D721Med (cell line): ENCODE measurements at places on chromosomes 4 and X.

DNA sequence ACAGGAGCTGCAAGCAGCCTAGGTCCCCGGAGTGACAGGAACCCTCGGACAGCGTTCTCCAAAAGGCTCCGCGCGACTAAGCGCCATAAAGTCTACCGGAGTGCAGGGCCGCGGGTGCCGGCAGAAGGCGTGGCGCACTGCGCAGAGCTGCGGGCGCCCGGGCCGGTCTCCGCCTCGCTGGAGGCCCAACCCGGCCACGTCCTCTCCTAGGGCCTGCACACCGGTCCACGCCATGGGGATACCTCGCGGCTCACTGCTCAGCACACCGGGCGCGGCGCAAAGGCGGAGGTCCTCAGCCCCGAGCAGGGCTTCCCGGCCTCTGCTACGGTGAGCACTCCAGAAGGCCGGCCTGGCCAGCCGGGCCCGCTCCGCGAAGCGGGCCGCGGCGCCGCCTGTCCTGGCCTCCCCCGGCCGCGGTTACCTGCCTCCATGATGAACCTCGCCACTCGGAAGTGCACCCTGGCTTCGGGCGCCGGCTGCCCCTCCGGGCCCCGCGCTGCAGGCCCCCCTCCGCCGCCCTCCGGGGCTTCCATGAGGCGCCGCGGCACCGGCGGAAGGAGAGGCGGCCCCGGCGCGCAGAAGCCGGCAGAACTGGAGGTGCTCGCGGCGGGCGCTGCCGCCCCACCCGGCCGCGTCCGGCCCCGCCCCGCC lies at the start of gene CCNQ:
TSS of gene CCNQ (minus strand) at position 599 of the 651 bp plus-strand sequence. CDS start at position 533, 66 bp downstream.
- DNase-seq, result no peak

DNA sequence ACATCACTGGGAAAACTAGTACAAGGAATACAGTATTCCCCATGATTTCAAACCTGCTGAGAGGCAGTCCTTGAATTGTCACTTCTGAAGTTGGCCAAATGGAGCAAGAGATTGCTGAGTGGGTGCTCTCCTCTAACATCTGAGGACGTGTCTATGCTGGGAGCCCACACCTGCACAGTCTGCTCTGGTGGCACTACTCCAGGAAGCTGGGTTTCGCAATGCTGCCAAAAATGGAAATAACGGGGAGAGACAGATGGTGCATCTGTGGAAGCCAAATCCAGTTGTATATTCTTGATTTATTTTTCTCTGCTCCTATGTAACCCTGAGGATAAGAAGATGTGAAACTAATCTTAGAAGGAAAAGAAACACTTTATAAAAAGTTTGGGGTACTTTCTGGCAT lies 240.1 kb upstream of the CTSO start:
- no peak for DNase-seq

DNA sequence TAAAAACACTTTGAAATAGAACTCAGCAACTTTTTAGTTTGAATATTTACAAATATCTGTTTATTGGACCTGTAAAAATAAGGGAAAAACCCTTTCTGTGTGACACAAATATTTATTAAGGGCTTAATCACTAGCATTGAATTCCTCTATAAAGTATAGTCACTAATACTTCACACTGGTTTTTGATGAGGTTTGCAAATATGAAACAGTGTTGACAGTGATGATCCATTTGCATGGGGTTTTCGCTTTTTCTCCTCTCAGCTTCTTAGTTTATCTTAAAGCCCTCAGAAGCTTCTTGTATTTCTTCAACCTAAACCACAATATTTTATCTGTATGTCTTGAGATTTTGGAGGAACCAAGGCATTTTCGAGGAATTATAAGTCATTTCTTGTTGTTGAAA lies 96.6 kb upstream of the TEX13A start:
- DNase-seq, result no peak

- DNase-seq, result no peak
Measured at GRCh38 chr4:120293341-120293740, 226.7 kb upstream of the MAD2L1 start.

GRCh38 chr4:100517864-100518341 lies at the start of gene EMCN:
TSS of gene EMCN (minus strand) at chr4:100518022. CDS start at chr4:100517914, 108 bp downstream.
- no peak for DNase-seq

DNA sequence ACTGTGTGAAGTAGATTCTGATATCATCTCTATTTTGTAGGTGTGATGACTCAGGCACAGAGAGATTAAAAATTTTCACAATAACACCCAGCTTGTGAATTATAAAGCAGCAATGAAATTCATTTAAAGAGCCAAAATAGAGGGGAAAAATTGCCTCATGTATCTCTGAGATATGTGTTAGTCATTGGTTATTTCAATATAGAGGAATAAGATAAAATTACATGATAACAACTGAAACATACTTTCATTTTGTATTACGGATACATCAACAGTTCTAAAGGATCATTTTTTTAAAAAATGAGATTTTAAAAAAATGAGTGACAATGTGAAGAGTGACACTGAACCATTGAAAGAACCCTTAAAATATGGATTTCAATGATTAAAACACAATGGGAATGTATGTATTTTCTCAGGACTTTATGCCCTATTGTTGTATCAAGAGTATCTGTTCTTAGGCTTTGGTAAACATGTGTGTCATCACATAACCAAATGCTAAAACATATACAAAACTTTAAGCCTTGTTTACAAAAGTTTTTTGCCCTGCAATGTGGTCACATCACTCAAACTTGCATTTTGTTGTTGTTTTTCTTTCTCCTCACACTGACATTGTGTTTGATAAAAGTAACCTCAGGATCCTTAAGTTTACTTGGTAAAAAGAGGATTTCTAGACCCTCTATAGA lies 221.3 kb downstream of the ANTXR2 start:
- no peak for DNase-seq

DNA sequence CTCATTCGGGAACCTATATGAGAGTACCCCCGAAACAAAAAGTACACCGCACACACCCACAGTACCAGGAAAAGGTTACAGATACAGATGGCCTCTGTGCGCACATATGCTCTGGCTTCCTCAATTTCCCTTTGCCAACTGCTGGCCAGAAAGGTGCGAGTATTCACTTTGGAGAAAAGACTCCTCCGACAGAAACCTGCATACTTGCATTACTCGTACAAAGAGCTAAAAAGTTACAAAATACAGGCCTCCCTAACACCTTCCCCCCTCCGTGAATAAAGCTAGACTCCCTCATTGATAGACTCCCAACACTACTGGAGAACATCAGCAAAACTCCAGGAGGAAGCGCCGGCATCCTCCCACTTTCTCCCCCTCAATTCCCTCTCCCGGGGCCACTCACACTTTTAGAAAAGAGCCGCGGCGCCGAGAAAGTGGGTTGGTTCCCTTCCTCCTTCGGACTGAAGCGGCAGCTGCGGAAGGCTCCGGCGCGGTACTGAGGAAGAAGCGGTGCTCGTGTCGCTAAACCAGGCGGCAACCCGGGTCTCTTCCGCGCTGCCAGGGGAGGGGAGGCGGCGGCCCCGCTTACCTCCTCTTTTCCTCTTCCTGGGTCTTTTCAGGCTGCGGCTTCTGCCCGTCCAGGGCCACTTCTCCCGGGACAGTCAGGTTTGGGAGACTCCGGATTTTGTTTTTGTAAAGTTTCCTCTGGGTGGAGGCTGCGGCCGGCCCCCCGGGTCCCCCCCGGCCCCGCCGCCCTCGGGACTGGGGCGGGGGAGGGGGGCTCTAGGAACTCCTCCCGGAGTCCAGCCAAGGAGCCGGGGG lies 1.1 kb downstream of the FBXW7 start:
- DNase-seq, result no peak

- DNase-seq, result no peak
Measured at GRCh38 chr4:6239486-6239885, 30.2 kb upstream of the WFS1 start.

DNA sequence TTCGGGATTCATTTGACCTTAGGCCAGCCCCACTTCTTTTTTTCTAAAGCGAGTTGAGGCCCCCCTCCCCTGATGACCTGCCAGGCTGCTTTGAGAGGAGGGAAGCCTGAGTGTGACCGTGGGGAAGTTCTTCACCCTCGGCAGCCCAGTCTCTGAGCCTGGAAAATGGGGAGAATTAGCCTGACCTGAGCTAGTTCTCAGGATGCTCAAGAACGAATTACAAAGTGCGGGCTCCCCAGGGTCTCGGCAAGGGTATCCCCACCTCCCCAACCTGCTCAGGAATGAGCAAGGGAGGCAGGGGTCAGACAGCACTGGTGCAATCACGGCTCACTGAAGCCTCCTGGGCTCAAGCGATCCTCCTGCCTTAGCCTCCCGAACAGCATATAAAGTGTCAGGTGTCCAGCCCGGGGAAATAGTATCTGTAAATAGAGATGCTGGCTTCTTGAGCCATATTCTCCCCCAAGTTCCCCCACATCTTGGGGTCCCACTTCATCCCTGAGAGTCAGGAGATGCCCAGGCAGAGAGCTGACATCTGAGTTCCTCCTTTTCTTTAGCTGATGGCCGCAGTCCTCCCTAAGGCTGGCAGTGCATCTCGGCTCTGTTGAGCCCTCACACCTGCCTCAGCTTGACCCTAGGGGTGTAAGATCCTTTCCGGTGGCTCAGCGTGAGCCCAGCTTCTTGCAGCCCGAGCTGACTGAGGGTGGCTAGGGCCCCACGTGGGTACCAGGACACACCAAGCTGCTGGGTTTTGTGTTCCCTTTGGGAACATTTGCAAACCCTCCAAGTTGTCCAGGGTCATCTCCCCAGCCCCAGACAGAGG lies 1.6 kb downstream of the DUSP9 start:
- DNase-seq, result no peak

DNA sequence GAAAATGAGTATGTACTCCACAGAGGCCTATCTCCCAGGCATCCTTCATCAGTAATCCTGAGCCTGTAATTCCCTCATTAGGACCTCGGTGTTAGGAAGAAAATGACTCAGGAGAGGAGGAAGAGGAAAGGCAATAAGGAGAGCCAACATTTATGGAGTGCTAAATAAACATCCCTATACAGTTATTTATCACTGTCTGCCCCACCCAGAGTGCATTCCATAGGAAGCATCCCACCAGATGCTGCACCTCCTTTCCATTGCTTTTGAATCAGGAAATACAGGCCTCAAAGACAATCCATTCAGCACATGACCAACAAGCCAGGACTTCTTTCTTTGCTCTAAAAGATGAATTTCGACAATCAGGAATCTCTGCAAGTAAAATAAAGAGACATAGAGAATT lies 47.6 kb downstream of the USP38 start:
- no peak for DNase-seq

DNA sequence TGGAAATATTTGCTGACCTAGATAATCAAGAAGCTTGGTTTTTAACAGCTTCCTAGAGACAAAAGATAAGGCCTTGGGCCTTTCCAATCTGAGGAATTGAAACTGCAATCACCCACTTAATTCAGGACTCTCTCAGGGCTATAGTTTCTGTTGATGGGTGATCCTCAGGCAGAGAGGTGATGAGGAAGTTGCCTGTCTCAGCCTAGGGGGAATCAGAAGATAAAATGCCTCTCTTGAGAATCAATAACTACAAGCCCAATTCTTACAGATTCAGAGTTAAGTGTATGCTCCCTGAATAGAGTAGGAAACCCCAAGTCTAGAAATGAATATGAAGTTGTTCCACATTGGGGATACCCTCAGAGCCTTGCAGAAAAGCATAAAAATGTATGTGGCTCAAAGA lies 45.5 kb downstream of the NFKB1 start:
- no peak for DNase-seq

GRCh38 chr4:54226404-54227255 lies 2.5 kb upstream of the PDGFRA start:
- no peak for DNase-seq

DNA sequence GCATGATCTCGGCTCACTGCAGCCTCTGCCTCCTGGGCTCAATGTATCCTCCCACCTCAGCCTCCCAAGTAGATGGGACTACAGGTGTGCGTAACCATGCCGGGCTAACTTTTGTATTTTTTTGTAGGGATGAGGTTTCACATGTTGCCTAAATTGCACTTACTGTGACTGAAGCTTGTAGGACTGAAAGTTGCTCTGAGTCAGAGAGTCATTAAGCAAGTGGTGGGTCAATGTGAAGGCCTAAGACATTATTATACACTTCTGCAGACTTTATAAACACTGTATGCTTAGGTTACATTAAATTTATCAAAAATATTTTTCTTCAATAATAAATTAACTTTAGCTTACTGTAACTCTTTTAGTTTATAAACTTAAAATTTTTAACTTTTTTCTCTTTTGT lies 170.2 kb downstream of the FAT4 start:
- DNase-seq, result no peak

- DNase-seq, result no peak
Measured at GRCh38 chr4:169241464-169241863, 29.3 kb downstream of the SH3RF1 start.

- DNase-seq, result no peak
Measured at GRCh38 chr4:127748957-127749356, 18.8 kb downstream of the SLC25A31 start.

GRCh38 chr4:152352215-152352614 lies 183.7 kb downstream of the FBXW7 start:
- no peak for DNase-seq

DNA sequence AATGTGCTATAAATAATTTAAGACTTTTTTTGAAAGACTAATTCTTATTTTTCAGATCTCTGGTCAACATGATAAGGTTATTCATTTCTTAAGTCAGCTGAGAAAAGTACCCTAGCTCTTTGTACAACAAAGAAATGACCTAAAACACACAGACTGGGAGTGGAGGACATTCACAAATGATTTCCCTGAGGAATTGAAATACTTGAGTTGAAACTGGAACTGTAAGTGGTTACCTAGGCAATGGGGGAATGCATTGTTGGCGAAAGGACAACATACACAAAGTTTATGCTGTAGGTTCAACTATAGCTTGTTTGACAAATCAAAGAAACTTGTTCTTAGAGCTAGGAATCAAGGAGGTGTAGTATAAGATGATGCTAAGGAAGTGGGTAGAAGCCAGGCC lies 915.5 kb downstream of the FAT4 start:
- no peak for DNase-seq

DNA sequence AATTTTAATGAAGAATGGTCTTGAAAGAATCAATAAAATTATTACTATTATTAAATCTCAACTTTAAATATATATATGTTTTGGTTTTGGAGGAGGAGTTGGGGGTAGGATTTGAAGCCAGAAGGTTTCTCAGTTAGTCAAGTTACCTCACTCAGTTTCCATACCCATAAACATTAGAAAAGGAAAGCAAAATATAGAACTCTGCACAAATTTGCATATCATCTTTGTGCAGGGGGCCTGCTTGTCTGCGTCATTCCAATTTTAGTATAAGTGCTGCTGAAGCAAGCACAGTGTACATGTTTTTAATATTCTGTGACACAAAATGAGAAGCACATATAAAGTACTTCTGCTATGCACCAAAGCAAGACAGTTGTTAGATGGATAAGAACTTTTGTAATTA lies 47.5 kb upstream of the SCRG1 start:
- DNase-seq, result no peak

GRCh38 chrX:119698845-119699244 lies 5.9 kb upstream of the SEPTIN6 start:
- DNase-seq, result peak; percentile 21

GRCh38 chr4:104457308-104457981 lies 37.2 kb downstream of the CXXC4 start:
- DNase-seq, result no peak

DNA sequence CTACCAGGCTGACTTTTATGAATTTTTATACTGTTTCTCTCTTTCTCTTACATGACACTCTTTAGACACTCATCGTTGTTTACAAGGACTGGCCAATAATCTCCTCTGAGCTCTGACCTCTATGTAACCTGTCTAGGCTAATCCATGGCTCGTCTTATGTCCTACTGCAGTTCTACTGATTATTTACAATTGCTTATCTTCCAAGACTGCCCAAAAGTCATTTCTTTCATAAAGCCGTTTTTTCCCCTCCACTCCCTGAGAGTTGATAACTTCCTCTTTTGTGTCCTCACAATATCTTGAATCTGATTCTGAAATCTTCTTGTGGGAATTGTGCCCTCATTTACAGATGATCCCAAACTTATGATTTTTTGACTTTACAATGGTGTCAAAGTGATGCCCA lies 18.3 kb upstream of the SNCA start:
- no peak for DNase-seq
